Bone marrow (tissue), 2 donors: ENCODE measurements at places on chromosomes 3 and 15.

GRCh38 chr3:79886204-79886603, 118.4 kb upstream of the ROBO1 start:
- no peak for DNase-seq

DNA sequence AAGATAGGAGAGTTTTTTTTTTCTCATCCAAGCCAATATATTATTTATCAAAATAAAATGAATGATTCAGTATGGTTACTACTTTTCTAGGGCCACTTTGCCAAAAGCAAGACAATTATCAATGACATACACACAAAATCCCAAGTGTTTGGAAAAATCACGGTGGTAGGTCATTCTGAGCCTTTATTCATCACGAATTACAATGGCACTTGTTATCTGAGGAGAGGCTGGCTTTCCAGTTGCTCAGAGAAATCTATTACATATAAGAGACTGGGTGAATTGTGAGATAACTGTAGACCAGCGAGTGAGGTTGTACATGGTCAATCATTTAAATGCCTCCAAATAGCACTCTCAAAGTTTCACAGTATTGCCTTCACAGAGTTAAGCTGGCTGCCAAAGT, 20.4 kb upstream of the FGF12 start:
- no peak for DNase-seq

GRCh38 chr15:56824175-56824574, 90.9 kb upstream of the ZNF280D start:
- no peak for DNase-seq

DNA sequence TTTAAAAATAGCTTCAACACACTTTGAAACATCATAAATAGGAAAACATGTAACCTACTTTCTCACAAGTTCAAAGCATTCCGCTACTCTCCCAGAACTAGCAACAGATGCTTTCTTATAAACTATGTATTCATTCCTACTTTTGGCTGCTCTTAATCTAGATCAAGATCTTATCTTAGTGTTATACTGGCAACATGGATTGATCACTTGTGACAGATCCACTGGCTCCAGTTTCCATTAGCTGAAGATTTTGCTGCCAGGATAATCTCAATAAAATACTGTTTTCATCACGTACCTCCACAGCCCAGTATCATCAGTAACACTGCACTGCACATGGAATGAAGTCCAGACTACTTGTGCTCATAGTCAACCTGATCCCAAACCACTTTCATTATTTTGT, 491.7 kb upstream of the AGTR1 start:
- DNase-seq: no peak

DNA sequence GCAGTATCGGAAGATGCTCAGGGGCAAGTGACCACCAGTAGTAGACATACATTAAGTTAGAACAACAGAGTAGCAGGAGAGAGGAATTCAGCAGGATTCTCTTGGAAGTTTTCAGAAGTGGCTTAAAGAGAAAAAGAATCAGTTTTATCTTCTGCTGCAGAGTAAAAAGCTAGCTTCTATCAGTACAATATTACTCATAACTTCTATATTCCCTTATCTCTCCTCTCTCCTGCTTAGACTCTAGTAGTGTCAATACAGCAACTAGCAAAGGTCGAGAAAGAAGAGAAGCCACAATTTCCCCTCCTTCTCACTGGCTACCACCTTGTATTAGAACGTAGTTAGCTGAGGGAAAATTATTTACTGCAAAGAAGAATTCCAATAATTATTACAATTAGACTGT, 539.7 kb downstream of the DIPK2A start:
- no peak for DNase-seq

- DNase-seq: no peak
Measured at GRCh38 chr3:168116279-168116678, 20.6 kb upstream of the GOLIM4 start.

- DNase-seq: no peak
Measured at GRCh38 chr3:4413467-4413866, 53.6 kb downstream of the SUMF1 start.

- no peak for DNase-seq
Measured at GRCh38 chr15:101045835-101046691, 126.9 kb downstream of the LRRK1 start.

GRCh38 chr3:24686808-24687207, 192.2 kb upstream of the THRB start:
- DNase-seq: peak; percentile 32

GRCh38 chr3:4712109-4712508, 219.0 kb downstream of the ITPR1 start:
- no peak for DNase-seq

DNA sequence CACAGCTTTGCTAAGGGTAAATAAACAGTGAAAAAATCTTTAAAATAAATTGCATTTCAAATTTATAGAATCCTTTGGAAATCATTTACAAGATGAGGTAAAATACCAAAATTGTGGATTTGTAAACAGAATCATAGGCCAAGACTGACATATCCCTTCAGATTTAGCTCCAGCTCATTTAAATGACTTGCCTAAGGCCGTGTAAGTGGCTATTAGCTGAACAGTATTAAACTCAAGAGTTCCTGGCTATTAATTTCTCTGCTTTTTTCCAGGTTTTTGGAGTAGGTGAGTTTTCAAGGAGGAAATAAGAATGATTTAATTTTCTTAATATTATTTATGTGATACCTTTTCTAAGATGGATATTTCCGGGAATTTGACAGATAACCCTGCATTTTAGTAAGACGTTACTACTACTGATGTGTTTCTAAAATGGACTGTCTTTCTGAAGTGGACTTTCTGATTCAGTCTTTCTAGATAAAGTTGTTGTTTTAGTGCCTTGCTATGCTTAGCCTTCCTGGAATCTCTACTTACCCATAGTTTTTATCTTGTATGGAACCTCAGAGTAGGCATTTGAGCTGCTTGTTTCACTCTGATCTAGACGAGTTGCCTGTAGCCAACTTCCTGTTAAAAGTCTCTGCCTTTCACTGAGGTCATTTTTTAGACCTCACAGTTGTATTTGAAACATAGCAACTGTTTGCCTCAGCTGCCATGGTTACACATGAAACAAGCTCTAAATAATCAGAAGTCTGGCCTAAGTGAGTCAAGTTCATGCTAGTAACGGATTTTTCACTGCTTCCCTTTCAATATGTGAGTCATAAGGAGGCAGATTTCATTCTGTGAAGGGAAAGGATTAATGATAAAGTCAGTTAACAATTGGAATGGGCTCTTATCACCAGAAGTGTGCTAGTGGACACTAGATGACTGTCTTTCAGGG, 127.0 kb downstream of the KLHL25 start:
- peak; percentile 97 for DNase-seq

GRCh38 chr3:23949784-23950183, 4.7 kb downstream of the NR1D2 start:
- DNase-seq: no peak

GRCh38 chr3:180278583-180279188, 241.9 kb upstream of the PEX5L start:
- no peak for DNase-seq
